Activated CD4-positive, alpha-beta memory T cell treated with anti-CD3 and anti-CD28 coated beads, Interleukin-2, amount 10 ng/mL, durations not matched to agents 7 days and 5 days (primary cell): ENCODE measurements at places on chromosomes 11 and 22. TPM values are rescaled to one million over a fixed set of nuclear protein-coding genes. Genes with fewer than 3 reads are reported as not detected.

GRCh38 chr22:37887584-37888378, 18.3 kb upstream of the MICALL1 start:
- H3K36me3 ChIP-seq, result peaks cover 46% of the 10 kb centered on the region
- H3K27me3 ChIP-seq, result no peaks in the 10 kb centered on the region
- no peak overlapping the region for H3K4me3 ChIP-seq

- H3K36me3 ChIP-seq, result no peaks in the 10 kb centered on the region
- peaks cover 29% of the 10 kb centered on the region for H3K27me3 ChIP-seq
- no peaks in the 10 kb centered on the region for H3K4me1 ChIP-seq
- H3K4me3 ChIP-seq, result no peak overlapping the region
- DNase-seq, result no peak
- H3K27ac ChIP-seq, result no peak overlapping the region
These were observed 60.2 kb upstream of the TOP3B start for GRCh38 chr22:22042599-22043295.

The GALNT18 gene
- 0.93 TPM for total RNA-seq

The MUC5AC gene
- not detected for total RNA-seq

The ALKBH8 gene
- 8.4 TPM for total RNA-seq

The TMEM121B gene
- not detected for total RNA-seq

The RAPSN gene
- 0.30 TPM for total RNA-seq
